DMS153 (cell line): ENCODE measurements at places on chromosomes 1 and 21.
A peak's percentile ranks its signal among the peaks of the same experiment; 100 is the strongest.

DNA sequence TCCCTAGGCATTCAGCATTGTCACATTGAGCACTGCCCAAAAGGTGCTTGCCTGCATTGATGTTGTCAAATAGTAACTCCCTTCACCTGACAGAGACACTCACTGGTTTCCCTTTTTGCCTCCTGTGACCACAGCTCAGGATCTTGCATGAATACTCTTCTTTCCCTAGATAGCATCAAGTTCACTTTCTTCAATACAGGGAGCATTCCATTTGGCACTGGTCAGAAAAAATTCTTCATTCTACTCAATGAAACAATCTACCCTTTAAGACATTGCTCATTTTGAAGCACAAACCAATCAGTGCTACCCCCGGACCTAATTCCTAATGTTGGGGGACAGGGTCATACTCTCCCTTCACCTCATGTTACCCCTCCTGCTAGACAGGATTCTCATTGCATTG is 319.0 kb upstream of the SNX7 start:
- no peak for DNase-seq

- peak; percentile 80 for DNase-seq
Measured at GRCh38 chr1:244341455-244342450, 110.0 kb downstream of the ADSS2 start.

DNA sequence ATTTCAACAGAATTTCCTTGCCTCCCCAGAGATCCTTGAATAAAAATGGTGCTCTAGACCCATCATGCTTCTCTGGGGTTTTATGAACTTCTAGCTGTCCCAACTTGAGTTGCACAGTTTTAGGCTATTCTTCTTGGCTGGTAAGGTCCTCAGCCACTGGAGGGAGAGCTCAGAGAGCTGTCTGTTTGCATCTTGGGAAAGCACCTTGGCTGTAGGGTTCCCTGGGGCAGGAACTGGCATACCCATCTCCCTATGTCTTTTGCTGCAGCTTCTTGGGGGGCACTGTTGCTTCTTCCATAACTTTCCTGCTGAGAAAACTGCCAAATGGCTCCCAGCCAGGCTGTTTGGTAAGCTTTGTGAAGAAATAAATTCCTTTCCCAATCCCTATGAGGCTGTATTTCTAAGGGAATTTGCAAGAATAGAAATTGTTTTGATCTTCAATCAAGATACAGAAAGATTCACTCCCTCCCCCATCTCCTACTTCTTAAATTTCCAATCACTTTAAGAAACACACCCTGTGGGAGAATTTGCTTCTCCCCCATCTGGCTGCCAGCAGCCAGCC is 8.2 kb upstream of the FMOD start:
- DNase-seq = no peak

GRCh38 chr1:93608187-93609109 is 73.2 kb downstream of the BCAR3 start:
- no peak for DNase-seq

- DNase-seq = peak; percentile 68
Measured at GRCh38 chr1:212167098-212167497, 118.1 kb upstream of the PPP2R5A start.
